ENCODE measurements at places on chromosomes 16 and 17.
A peak's percentile ranks its signal among the peaks of the same experiment; 100 is the strongest.

- DNase-seq = no peak
These were observed 76.4 kb downstream of the ANKRD11 start for GRCh38 chr16:89413811-89414585.

GRCh38 chr17:73203135-73203787 lies 10.4 kb downstream of the COG1 start:
- peak; percentile 42 for DNase-seq

DNA sequence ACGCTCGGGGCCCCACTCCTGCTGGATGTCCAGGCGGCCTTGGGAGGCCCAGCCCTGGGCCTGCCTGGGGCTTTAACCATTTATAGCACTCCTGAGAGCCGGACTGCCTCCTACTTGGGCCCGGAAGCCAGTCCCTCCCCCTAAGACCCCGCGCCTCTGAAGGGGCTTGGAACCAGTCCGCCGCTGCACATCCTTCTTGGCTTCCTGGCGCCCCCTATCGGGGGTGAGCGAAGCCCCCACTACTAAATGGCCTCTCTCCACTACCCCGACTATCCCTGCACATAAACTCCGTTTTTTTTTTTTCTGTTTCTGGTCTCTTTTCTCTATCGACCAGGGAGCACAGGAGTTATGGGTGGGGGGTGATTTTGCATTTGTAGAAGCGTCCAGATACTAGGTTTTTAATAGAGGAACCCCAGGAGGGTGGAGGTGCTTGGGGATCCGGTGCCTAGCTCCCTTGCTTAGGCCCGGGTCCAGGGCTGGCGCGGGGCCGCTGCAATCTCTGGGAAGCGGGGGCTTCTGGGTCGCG lies 633 bp upstream of the NOL3 start:
- DNase-seq = peak; percentile 55

GRCh38 chr16:9360075-9360474 lies 268.6 kb downstream of the HAPSTR1 start:
- no peak for DNase-seq

DNA sequence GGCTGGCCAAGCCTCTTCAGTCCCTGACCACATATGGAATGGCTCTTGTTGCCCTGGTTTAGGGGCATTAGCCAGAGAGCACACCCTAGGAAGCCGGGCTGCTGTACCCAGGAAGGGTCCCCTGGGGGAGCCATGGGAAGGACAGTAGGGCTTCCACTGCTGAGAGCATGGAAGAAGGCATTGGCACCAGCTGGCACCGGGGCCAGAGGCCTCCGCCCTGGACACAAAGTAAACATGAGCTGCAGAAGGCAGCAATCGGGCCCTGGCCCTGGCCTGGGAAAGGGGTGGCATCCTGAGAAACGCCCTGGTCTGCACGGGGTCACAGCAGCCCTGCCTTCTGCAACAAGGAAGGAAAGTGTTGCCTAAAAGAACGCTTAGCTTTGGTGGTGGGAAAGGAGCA lies 49.4 kb downstream of the VAC14 start:
- no peak for DNase-seq
